Thyroid gland (tissue), 4 donors: ENCODE measurements at places on chromosomes 5 and 9. TPM values are rescaled to one million over a fixed set of nuclear protein-coding genes. Genes with fewer than 3 reads are reported as not detected.

Gene SOWAHA
- 4.6 TPM for total RNA-seq

- no peak for DNase-seq
- no peaks in the 10 kb centered on the region for H3K4me1 ChIP-seq
- H3K27ac ChIP-seq, result no peak overlapping the region
- no peaks in the 10 kb centered on the region for H3K36me3 ChIP-seq
- H3K4me3 ChIP-seq, result no peak overlapping the region
Measured at GRCh38 chr9:89850631-89851325, 246.0 kb downstream of the GADD45G start.

DNA sequence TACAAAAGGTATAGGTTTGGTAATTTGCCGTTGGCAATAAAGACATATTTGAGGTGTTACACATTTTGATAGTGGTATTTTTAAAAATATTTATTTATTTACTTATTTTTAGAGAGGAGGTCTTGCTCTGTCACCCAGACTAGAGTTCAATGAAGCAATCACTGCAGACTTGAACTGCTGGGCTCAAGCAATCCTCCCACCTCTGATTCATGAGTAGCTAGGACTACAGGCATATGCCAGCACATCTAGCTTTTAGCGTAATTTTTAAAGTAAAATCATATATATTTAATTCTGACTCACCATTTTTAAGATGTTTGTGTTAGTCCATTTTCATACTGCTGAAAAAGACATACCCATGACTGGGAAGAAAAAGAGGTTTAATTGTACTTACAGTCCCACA lies 1974.3 kb downstream of the EFNA5 start:
- H3K4me3 ChIP-seq, result no peak overlapping the region
- H3K27me3 ChIP-seq, result no peaks in the 10 kb centered on the region
- no peak for DNase-seq
- no peaks in the 10 kb centered on the region for H3K36me3 ChIP-seq
- H3K27ac ChIP-seq, result no peak overlapping the region

- no peak for DNase-seq
- H3K27ac ChIP-seq, result no peak overlapping the region
- no peaks in the 10 kb centered on the region for H3K36me3 ChIP-seq
- no peak overlapping the region for H3K4me3 ChIP-seq
- no peaks in the 10 kb centered on the region for H3K4me1 ChIP-seq
- H3K27me3 ChIP-seq, result no peaks in the 10 kb centered on the region
Measured at GRCh38 chr9:136769710-136770191, 5.4 kb upstream of the LCN15 start.

DNA sequence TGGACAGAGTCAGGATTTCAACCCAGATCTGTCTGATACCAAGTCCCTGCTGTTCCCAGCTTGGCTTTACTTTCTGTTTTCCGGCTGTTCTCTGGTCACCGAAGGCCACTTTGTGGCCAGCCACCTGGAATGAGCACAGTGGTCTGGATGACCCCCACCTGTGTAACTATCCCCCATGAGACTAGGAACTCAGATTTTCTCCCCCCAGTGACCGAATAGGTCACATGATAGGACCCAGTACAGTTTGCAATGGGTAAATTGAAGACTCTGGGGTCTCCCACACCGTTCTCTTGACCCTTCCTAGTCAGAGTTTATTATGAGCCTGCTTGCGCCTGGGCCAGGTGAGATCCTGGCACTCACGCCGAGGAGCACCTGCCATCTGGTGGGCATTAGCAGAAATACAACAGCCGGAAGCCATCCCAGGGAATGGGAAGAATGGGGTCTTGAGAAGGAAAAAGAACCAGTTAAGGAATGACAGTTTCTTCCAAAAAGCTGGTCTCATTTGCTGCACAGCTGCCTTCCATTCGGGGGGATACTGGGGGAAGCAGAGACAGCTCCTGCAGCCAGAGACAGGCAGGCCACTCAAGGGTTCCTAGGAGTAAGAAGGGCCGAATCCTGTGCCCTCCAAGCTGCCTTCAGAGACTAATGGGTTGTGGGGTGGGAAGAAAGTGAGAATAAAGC lies 7.1 kb downstream of the PHYHD1 start:
- H3K36me3 ChIP-seq, result no peaks in the 10 kb centered on the region
- no peak overlapping the region for H3K4me3 ChIP-seq
- no peaks in the 10 kb centered on the region for H3K27me3 ChIP-seq
- H3K4me1 ChIP-seq, result peaks cover 5% of the 10 kb centered on the region
